Nasal cavity respiratory epithelium epithelial cell of viscerocranial mucosa (primary cell): ENCODE measurements at places on chromosomes 3 and 15. TPM values are rescaled to one million over a fixed set of nuclear protein-coding genes. Genes with fewer than 3 reads are reported as not detected.

The GOLGA8Q gene
- total RNA-seq: 0.34 and 1.6 TPM in 2 replicates

The C2CD4B gene
- total RNA-seq: under 0.01 and 0.28 TPM in 2 replicates

The TMC3 gene
- not detected in 2 replicates for total RNA-seq

The RTP4 gene
- under 0.01 and 1.1 TPM in 2 replicates for total RNA-seq

The KNG1 gene
- total RNA-seq: not detected in 2 replicates

The CCDC80 gene
- 9.9 and 38.5 TPM in 2 replicates for total RNA-seq

The HYAL1 gene
- total RNA-seq: 4.5 and 5.8 TPM in 2 replicates

The CFAP100 gene
- total RNA-seq: not detected in 2 replicates

The CLDN16 gene
- 1.0 and 3.4 TPM in 2 replicates for total RNA-seq

The FOXB1 gene
- not detected in 2 replicates for total RNA-seq

The TM6SF1 gene
- 0.71 and 1.7 TPM in 2 replicates for total RNA-seq

The MAP6D1 gene
- 0.68 and 2.3 TPM in 2 replicates for total RNA-seq

The SCN11A gene
- under 0.01 TPM in 2 replicates for total RNA-seq

The CTXN2 gene
- not detected in 2 replicates for total RNA-seq

The ANKRD63 gene
- not detected in 2 replicates for total RNA-seq

The LRRC31 gene
- total RNA-seq: not detected in 2 replicates

The ITPR1 gene
- 7.9 and 19.5 TPM in 2 replicates for total RNA-seq

The DYNC1LI1 gene
- 27.0 and 34.2 TPM in 2 replicates for total RNA-seq

The KAT2B gene
- 3.8 and 6.1 TPM in 2 replicates for total RNA-seq

The TNNC1 gene
- total RNA-seq: 0.68 TPM in 1 of 2 replicates, not detected in the other

The RAB6B gene
- total RNA-seq: under 0.01 and 0.64 TPM in 2 replicates

The RAB43 gene
- 10.3 and 26.2 TPM in 2 replicates for total RNA-seq

The SKOR1 gene
- under 0.01 and 0.14 TPM in 2 replicates for total RNA-seq

The ALG1L2 gene
- total RNA-seq: not detected in 2 replicates

The TERC gene
- total RNA-seq: 32.6 and 554 TPM in 2 replicates

The PIGZ gene
- 0.34 and 1.3 TPM in 2 replicates for total RNA-seq

The EXD1 gene
- total RNA-seq: 0.21 and 1.4 TPM in 2 replicates

The RNU6-1 gene
- not detected in 2 replicates for total RNA-seq

The SPINT1 gene
- 196 and 485 TPM in 2 replicates for total RNA-seq
